ENCODE measurements at places on chromosomes 2 and 18.
A peak's percentile ranks its signal among the peaks of the same experiment; 100 is the strongest.

DNA sequence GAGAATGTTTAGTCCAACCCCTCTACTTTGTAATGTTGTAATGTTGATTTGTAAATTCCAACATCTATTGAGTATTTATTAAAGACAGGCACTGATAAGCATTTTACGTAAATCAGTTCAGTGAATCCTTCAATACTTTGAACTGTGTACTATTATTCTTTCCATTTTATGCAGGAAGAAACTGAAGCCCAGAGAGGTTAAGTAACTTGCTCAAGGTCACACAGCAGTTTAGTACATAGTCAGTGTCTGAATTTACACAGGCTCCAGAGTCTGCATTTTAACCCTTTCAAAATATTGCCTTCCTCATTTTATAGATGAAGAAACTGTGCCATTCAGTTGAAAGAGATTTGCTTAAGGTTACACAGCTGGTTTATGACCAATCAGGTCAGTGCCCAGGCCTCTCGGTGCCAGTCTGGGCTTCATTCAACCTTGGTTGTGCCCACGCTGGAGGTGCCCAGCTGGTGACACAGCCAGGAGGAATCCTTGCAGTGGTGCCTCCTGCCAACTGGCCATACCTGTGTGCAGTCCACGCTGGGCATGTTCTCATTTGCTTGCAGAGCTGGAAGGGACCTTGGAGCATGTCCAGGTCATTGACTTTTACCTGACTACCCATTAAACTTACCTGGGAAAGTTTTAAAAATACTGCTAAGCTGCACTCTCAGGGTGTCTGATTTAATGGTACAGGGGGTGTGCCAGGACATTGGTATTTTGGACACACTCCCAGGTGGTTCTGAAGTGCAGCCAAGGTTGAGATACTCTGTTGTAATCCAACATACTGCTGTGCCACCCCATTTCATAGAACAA lies 74.3 kb upstream of the CYRIA start:
- no peak for DNase-seq

DNA sequence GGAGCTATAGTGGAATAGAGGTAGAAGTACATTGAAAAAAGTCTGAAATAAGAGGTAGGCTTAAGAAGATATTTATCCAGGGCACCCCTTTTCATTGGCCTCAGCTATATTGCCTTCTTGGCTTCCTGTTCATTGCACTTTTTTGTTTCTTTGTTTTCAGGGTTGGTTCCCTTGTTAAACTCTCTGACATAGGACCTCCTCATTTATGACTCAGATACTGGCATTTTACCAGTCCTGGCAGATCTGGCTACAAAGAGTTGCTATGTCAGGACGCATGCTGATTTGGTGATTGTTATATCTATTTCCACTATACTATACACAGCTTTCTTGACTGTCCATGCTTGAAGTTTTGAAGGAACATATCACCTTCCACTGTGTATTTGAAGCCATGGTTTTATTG lies 60.0 kb downstream of the GCA start:
- DNase-seq = peak; percentile 59

- no peak for DNase-seq
These were observed 188.9 kb downstream of the LDLRAD4 start for GRCh38 chr18:13407484-13407883.

DNA sequence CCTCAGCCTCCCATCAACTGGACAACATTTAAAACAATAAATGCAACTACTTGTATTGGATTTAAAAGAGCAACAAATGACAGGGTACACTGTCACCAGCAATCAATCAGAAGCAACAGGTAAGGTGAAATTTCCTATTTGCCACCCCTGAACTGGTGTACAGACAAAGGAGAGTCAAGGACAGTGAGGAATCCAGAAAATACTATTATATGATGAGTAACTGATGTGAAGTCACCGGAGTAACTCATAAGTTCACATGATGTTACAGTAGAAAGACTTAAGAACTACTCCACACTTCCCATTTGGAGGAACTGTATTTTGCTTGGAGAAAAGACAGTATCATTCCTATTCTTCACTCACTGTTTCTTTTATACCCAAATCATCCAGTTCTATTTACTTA lies 4.1 kb upstream of the STAT1 start:
- DNase-seq = no peak

DNA sequence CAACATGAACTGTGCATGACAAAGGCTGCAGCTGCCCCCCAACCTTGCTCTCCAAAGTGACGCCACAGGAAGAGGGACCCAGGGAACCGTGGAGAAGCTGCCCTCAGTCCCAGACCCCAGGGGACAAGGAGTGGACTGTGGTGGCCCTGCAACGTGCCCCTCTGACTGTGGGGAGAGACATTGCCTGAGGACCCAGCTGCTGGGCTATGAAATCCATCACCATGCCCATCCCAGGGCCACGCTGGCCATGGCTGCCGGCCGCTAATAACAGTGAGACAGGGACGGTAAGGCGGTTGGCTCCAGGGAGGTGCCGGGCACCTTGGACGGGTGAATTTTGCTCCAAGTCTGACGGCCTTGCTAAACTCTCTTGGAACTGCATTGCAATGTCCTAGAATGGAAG lies 211.3 kb upstream of the HDAC4 start:
- no peak for DNase-seq

DNA sequence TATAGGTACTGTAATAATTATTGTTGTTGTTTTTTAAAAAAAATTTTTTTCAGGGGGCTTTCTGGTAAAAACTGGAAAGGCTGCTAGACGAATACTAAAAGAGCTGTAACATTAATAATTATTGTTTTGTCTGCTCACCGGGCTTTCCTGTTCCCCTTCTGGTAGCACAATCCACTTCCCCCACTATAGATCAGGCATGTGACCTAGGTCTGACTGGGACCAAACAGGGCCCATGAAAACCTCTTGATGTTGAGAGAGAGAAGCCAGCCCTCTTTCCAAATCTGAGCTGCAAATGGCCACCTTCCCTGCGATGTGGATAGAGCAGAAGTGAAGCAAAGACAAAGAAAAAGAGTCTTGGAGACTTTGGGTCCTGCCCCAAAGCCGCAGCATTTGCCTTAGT lies 23.4 kb downstream of the SH2D6 start:
- DNase-seq = no peak

DNA sequence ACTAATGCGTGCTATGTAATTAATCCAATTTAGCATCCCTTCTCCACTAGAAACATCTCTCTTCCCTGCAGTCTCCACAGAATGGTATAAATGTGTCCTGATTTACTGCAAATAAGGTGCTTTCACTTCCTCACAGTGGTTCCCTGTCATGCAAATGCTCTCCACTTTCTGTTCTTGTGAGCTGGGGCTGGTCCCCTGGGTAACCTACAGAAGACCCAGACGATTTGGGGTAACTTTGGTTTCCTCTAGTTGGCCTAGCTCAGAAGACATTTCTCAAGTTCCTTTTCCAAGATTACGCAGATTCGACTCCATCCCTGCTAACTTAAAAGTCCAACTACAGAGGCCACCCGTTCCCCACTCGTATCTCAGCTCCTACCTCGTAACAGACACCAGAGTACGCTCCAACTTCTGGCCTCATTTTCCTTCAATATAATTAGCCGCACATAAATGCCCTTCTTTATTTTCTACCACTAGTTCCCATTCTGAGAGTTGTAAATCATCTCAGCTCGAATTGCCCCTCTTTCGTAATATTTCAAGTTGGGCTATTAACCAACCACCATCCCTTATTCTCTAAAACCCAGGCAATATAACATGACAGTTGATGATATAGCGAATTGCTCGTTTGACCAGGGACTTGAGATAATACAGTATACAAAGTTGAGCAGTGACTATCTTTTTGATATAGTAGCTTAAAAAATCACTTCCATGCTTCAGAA lies 28.8 kb upstream of the NEDD4L start:
- no peak for DNase-seq

GRCh38 chr2:212727751-212728150 lies 189.1 kb upstream of the ERBB4 start:
- no peak for DNase-seq

DNA sequence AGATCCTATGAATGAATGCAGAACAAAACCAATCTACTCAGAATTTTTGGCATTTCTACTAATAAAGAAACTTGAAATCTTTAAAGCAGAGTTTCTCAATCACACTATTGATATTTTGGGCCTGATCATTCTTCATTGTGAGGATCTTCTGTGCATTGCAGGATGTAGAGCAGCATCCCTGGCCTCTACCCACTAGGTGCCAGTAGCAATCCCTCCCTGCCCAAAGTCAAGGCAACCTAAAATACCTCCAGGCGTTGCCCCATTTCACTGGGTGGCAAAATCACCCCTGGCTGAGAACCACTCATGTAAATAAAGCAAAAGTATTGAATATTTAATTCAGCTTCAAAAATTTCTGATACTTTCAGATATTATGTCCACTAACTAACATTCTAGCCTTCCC lies 213.0 kb downstream of the SP3 start:
- DNase-seq = peak; percentile 37

DNA sequence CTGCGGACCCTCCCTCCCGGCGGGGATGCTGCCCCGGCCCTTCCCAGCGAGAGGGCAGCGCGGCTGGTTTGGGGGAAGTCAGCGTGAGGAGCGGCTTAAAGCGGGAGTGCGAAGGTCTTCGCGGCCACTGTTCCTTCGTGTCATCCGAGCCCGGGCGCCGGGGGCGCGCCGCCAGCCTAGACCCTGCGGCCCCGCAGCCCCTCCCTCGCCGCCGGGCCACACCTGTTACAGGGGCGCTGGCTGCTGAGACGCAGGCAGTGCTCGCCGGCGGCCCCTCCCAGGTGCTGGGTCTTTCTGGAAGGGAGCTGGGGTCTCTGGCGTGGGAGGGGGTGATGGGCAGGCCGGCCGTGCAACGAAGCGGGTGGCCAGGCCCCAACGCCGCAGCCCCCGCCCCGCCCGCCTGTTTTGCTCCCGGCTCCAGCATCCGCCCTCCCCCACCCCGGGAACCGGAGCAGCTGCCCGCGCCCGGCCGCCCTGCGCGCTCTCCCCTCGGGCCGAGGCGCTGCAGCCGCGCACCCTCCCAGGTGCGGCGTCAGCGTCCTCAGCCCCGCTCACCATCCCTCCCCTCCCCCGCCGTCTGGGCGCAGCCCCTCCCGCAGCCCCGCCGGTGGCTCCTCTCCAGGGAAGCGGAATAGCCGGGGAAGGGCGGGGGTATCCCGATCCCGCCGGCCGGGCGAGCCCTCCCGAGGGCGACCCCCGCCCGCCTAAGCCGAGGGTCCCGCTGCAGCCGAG lies 727 bp downstream of the KIF1A start:
- DNase-seq = no peak

GRCh38 chr2:121791290-121791689 lies 35.8 kb downstream of the TSN start:
- no peak for DNase-seq

All from fibroblast of pulmonary artery (primary cell).